ENCODE measurements at places on chromosomes 5 and 9.

DNA sequence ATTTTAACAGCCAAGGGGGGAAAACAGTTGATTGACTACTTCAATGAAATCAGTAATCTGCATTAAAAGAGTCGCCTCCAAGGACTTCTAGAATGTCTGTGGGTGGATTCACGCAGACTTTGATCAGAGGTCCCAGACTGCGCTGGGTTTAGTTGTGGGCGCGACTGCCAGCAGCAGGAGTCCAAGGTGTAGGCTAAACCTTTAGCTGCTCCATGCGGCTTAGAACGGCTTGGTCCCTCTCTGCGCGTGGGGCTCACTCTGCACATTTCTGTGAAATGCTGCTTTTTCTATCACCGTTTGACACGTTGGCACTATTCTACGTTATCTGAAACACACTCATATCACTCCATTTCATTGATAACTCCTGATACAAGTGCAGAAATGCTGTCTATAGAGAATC lies 48.6 kb upstream of the IRX2 start:
- DNase-seq: no peak

DNA sequence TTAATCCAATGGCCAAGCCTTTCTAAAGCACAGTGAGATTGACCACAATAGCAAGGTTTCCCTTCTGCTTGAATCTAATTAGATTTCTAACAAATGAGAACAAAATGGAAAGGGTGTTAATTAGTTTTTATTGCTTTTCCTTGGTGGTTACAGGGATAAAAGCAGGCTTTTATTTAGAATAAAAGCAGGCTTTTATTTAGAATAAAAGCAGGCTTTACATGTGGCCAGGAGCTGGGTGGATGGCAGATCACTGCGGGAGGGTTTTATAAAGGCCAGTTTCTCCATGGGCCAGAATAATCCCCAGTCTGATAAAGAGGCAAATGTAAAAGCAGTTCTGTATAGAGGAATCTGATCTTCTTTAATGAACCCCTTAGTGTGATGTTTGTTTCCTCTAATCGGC lies 470.2 kb downstream of the TMEM232 start:
- DNase-seq: no peak

DNA sequence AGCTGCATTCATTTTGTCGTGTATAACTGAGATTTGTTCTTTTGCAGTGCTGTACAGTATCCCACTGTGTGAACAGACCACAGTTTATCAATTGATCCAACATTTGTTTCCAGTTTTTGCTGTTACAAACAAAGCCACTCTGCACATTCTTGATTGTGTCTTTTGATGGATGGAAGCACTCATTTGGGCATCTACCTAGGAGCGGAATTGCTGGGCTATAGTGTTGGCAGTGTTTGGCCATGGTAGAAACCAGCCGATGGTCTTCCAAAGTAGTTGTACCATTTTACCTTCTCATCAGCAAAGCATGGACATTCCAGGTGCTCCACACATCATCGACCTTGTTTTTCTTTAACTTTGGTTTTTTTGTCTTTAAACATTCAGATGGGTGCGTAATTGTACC lies 77.7 kb downstream of the PSMB7 start:
- DNase-seq: no peak

DNA sequence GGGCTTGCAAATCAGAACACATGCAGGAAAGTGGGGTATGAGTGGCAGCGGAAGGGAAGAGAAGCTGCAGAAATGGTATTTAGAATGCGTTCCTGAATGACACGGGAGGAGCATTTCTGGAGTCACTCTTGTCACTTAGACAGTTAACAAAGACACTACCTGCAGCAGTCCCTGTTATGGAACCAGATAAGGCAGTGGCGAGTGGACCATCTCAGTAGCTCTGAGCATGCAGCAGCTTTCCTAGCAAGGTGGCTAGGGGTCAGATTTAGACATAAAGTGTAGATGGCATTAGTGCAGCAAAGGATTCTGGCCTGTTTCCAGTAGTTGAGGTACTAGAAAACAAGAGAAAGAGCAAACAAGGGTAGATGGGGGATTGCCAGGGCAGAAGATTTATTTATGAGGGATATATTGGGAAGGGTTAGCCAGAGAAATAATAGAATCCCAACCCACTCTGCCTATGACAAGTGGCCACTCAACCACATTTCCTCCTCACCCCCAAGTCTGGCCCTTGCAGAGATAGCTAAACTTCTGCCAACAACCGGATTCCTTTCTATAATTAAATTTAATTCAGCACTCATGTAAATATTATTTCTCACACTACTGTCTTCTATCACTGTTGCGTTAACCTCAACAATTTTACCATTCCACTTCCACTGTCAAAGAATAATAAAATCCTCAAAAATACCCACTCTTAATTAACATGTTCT lies 201.6 kb downstream of the DCP2 start:
- no peak for DNase-seq

DNA sequence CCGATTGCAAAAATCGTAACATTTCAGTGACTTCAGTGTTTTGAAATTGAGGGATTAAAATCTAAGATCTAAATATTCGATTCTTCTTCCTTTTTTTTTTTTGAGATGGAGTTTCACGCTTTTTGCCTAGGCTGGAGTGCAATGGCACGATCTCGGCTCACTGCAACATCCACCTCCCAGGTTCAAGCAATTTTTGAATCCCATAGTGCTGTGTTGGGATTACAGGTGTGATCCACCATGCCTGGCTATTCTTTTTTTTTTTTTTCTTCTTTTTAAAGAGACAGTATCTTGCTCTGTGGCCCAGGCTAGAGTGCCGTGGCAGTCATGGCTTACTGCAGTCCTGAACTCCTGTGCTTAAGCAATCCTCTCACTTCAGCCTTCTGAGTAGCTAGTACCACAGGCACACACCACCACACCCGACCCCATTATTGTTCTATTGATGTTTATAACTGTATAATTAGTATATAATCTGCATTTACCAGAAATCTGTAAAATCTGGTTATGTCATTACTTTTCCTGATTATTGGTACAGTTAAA lies 42.7 kb downstream of the NSD1 start:
- no peak for DNase-seq

DNA sequence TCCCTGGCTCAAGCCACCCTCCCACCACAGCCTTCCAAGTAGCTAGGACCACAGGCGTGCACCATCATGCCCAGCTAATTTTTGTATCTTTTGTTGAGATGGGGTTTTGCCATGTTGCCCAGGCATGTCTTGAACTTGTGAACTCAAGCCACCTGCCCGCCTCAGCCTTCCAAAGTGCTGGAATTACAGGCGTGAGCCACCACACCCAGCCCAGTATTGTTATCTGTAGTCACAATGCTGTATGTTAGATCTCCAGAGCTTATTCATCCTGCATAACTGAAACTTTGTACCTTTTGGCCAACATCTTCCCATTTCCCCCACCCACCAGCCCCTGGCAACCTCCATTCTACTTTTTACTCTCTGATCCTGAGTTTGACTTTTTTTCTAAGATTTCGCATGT lies 37.5 kb downstream of the CREBRF start:
- DNase-seq: no peak

GRCh38 chr9:114150608-114151007 lies 4.7 kb upstream of the COL27A1 start:
- no peak for DNase-seq

- DNase-seq: no peak
These were observed 15.7 kb upstream of the SLC1A3 start for GRCh38 chr5:36590513-36591286.

- no peak for DNase-seq
These were observed 60.7 kb upstream of the ITGA1 start for GRCh38 chr5:52727020-52727419.

GRCh38 chr9:967436-967835 lies 9.0 kb upstream of the DMRT3 start:
- no peak for DNase-seq

DNA sequence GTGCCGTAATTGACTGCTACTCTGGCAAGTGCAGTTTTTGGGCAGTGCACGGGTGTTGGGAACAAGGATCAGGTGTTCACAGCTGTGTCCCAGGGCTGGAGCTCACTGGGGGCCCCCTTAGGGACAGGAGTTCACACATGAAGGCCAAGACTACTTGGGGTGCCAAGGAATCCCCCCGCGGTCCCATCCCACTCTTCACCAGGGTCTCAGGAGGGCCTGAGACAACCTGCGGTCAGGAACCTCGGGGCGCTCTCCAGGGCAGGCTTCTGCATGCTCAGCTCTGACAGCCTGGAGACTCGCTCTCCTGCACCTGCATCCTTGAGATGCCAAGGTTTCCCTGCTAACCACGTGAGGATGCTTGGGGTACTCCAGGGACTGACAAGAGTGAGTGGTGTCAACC lies 2.3 kb upstream of the MAN1B1 start:
- no peak for DNase-seq

DNA sequence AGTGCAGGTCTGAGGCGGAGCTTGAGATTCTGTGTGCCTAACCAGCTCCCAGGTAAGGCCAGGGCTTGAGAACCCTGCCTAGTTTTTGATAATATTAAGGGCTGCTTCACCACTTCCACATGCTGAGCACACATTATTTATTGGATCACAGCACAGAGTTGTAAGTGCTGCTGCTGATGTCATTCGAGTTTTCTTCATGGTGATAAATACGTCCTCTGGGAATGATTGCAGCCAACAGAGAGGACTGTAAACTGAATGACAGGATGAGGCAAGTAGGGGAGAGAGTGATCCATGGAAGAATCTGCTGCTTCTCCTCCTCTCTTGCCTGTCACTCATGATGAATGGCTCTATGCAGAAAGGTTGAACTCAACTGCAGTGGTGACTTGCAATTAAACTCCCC lies 77.9 kb upstream of the VPS13A start:
- DNase-seq: no peak
